ENCODE measurements at places on chromosomes 2 and 18.

GRCh38 chr18:40930211-40930882, 1024.7 kb upstream of the PIK3C3 start:
- DNase-seq, result no peak

DNA sequence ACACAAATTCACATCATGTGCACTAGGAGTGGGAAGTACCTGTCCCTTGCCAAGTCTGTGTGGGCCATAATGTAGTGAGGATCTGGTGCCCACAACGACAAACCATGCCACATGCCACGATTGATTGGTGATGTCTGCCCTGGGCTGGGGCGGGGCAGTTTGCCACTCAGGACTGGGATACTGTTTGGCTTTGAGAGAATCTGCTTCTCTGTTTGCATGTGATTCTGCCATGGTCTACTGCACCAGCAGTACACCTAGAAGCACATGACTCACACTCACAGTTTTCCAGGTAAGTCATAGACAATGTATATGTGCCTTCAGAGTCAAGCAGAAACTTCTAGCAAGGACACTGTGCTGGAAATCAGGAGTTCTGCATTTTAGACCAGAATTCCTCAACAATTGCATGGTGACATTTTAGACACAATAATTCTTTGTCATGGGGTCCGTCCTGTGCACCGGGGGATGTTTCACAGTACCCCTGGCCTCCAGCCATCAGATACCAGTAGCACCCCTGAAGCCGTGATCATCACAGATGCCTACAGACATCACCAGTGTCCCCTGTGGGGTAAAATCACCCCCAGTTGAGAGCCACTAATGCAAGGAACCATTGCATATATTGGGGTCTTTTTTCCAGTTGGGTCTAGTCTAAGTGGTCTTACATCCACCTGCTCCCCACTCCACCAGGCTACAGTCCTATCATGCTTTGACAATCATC, 278.3 kb downstream of the EIPR1 start:
- DNase-seq, result no peak

- DNase-seq, result peak; percentile 15
Measured at GRCh38 chr2:74835831-74836674, 2.1 kb downstream of the HK2 start.

DNA sequence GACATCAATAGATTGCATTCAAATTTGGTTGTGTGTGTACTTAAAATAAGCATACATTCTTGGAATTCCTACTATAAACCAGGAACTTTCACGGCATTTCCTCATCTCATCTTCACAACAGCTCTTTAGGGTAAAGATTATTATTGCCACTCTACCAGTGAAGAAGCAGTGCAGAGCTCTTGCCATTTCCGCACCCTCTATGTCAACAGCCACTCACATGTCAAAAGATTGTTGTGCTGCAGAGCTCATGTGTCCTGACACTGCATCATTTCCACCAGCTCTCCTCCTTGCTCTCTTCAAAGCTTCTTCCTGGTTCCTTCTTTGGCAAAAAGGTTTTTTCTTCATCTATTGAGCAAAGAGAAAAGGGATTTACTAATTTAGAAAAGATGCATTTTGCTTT, 26.5 kb upstream of the L3MBTL4 start:
- DNase-seq, result no peak

- DNase-seq, result no peak
Measured at GRCh38 chr2:157257312-157258252, at the start of gene GALNT5. TSS of gene GALNT5 (plus strand) at chr2:157257705. CDS start at chr2:157258083, 378 bp downstream.

- no peak for DNase-seq
Measured at GRCh38 chr2:183060571-183061231, 17.8 kb upstream of the DUSP19 start.

DNA sequence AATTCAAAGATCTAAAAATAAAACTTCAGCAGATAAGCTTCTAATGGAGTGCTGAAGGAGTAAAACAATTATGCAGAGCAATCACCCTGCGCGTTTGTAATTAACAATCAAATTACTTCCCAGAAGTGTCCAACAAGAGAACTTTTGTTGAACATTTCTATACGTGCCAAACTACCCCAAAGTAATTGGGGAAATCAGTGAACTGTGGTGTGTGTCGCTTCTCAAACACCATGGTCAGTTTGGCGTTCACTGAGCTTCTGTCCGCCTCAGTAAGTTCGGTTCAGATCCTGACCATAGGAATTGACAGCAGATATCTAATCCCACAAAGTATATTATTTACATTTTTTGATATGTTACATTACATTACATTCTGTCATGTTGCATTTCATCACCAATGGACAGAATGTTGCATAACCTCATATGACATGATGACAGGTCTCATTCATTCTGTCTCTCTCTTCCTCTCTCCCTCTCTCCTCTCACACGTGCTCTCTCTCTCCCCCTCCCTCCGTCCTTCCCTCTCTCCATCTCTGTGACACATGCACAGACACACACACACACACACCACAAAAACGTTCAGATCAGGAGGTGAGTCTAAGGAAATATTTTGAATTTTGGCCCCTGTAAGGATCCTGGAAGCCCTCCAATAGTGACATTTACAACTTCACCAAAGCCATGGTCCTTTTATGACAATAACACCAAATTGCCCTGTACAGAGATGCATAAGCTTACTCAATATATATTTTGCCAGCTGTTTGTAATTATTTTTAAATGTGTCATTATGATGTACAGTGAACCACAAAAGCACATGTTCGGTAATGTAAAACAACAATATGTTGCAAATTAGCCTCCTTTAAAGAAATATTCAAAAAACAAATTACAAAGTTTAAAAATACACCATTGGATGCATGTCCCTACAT, 269.2 kb downstream of the FIGN start:
- DNase-seq, result no peak

DNA sequence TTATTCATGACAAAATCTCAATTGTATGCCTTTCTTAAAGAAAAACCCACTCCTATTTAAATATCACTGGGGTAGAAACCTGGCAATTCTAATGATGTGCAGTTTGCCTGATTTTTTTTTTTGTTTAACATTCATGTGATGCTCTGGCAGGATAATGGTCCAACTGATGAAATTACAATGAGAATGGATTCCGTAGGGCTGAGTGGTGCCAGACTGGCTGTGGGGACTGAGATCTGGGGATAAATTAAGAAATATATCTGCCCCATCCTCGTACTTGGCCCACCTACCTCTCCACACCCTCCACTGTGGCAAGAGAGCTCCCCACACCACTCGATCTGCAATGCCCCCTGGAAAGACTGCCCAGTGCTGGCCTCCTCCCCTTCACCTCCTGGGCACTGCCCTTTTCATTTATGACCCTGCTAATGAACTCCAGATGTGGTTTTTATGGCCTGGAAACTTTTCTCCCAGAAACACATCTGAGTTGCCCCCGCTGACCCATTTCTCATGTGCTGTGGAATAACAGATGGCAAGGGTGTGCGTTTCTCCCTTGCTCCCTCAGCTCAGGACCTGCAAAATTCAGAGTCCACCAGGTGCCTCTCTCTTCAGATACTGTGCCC, 33.0 kb upstream of the RPL37A start:
- DNase-seq, result no peak

DNA sequence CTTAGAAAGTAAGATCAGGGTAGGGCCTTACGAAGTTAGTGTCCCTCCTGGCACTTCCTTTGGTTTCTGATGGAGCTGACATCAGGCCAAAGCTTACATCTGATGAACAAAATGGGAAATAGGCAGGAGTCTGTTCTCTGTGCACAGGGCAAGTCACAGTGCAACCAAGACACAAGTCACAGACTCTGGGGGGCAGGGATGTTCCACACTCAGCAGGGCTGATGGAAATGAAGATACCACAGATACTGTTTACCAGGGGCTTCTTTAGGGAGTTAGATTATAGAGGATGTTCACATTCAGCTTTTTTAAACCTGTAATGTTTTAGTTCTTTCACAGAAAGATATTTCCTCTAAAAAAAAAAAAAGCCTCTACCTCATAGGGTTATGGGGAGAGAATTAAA, 106.2 kb upstream of the EPC2 start:
- no peak for DNase-seq

- no peak for DNase-seq
Measured at GRCh38 chr2:215218587-215219577, 80.5 kb upstream of the ABCA12 start.

DNA sequence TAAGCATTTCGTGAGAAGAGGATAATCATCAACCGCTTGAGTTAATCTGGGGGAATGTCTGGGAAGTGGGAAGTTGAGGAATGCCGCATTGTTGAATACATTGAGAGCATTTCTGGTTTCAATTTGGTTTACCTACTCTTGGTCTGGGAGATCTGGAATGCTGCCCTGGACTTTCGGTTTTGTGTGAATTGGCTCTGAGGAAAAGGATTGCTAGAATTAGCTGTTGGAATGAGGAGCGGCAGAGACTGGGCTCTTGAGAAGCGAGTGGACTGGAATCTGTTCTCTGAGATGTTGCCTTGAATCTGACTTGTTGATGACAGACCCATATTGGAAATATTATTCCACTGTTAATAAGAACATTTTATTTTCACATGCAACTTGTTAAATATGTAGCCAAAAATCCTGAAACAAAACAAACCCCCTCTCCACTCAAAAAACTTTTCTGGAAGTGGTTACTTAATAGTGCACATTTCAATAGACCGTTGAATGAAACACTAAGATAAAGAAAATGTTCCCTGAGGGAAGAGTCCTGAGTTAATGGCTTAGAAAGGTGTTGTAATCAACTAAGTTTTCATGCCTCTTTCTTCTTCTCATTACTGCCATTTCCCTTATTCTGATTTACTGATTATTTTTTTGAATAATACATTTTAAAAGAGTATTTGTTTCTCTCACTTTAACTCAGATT, 50.8 kb downstream of the PTPRM start:
- no peak for DNase-seq

- DNase-seq, result no peak
Measured at GRCh38 chr2:159944874-159945273, 117.5 kb downstream of the PLA2R1 start.

GRCh38 chr2:70553584-70554337, at the start of gene TGFA:
TSS of gene TGFA (minus strand) at chr2:70553826. CDS start at chr2:70553767, 59 bp downstream.
- DNase-seq, result peak; percentile 62

GRCh38 chr2:25608718-25609117, 64.7 kb downstream of the DTNB start:
- no peak for DNase-seq

GRCh38 chr2:54588244-54588899, 132.2 kb downstream of the SPTBN1 start:
- DNase-seq, result no peak

DNA sequence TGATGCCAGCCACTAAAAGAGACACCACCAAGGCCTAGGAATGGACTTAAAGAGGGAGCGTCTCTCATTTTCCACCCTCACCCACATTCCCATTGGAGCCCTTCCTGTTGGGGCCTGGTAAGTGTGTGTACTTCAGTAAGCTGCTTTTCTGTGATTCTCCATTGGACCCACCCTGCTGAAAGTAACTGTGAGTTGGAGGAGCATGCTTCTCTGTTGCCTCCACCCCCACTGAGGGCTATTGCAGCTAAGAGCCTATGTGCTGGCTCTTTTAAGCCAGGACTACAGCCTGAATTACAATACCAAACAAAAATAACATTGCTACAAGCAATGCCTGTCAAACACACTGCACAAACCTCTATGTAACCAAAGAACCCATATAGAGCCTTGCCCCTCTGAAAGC, 81.1 kb downstream of the TRABD2A start:
- no peak for DNase-seq

- DNase-seq, result no peak
Measured at GRCh38 chr18:47334966-47335365, 83.5 kb upstream of the SKOR2 start.

GRCh38 chr2:208253600-208254117, 1.2 kb downstream of the IDH1 start:
- DNase-seq, result no peak

DNA sequence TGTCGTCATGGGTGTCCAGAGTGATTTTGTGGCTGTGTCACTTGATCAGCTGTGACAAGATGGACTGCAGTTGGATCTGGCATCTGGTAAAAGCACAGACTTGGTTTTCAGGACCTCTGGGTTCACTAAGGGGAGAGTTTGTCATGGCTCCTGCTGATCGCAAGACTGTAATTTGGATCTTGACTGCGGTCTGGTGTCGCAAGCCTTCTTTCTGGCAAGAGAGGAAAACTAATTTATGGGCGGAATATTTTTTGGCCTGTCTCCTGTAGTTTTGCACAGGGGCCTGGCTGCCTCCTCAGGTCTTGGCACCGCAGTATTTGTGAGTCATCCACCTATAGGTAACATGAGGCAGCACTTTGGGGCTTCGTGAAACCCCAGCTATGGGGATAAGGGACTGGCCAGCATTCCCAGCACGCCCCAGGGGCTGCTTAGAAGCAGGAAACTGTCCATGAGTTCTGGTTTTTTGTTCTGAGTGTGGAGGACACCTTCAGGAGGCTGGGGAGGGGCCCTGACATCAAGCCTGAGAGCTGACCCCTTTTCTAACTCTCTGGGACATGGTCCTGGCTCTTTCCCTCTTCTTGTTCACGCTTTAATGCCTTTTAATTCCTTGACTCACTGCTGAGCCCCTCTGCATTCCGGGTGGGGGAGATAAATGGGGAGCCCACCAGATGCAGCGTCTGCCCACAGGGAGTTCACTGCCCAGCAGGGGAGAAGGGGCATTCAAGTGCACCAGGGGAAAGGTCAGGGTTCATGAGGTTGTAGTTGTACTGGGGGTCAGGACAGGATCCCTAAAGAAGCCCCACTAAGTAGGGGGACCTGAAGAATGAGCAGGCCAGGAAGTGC, 12.2 kb downstream of the SH3BP4 start:
- no peak for DNase-seq

DNA sequence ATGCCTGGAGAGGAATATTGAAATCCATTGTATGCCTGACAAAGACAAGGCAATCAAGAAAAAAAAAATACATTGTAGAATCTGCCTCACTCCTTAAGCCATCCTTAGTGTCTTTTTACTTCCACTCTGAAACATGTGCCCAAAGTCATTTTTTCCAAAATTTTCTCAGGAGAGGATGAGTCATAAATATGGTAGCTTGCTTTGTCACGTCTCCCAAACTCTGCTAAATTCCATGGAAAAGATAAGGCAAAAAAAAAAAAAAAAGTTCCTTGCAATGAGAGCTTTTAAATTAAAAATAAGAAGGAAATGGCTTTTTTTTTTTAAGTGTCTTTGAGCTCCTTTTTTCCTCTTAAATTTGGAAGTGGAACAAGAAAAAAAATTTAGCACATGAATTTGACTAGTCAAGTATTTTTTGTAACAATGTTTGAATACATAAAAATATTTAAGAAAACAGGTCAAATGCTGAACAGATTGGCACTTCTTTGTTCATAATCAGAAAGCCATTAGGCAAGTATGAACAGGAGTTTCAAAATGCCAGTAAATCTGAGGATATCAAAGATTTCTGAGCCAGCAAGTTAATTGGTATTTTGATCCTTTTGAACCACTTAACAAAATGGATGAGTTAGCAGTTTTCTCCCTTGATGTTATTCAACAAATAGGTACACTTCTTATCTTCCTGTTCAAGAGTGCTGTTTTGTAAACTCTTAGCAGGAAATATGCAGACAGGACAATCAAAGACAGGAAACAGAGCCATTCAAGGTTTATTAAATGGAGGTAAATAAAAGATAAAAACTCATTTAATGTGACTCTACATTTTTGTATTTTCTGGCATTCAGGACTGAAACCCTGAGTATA, 247.3 kb upstream of the SP5 start:
- DNase-seq, result no peak

DNA sequence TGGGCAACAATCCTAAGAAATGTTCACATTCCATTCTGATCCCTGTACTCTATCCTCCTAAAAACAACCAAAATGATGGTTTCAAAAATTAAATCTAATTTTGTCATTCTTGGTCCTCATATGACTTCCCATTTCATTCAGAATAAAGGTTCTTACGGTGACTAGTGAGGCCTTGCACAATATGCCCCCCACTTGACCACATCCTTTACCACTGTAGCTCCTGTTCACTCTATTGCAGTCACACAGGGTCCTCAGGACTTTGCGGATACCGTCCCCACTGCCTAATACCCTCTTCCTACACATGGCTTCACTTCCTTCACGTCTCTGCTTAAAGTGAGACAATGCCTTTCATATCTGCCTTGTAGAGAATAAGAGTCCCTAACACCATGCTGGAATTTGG, 1058.7 kb upstream of the KLHL29 start:
- no peak for DNase-seq

Measured in activated CD4-positive, alpha-beta T cell treated with anti-CD3 and anti-CD28 coated beads, Interleukin-2, amount 10 ng/mL, durations not matched to agents 7 days and 5 days (primary cell).